Anterior cingulate cortex (tissue), 58 donors: ENCODE measurements at places on chromosomes 6 and 20.
A peak's percentile ranks its signal among the peaks of the same experiment; 100 is the strongest.

- DNase-seq, result no peak
Measured at GRCh38 chr6:44227148-44227793, 3.9 kb downstream of the SLC29A1 start.

DNA sequence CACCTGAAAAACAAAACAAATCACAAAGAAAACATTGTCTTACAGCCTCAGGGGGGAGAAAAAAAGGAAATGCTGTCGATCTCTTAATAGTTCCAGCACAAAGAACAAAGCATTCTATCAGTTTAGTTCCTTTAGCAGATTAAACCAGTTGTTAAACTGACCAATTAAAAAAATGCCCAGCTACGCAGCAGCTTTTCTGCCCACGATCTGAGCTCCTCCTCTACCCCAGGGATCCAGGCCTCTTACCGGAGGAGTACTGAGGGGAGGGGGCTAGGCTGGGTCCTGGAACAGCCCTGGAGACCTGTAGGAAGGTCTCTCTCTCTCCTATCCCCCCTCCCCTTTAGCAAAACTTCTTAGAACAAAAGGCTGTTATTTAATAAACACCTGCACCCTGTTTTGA lies 13.4 kb downstream of the PTK7 start:
- no peak for DNase-seq

- no peak for DNase-seq
Measured at GRCh38 chr6:151900256-151900655, 92.8 kb downstream of the ESR1 start.

GRCh38 chr6:31407699-31408098 lies 4.3 kb downstream of the MICA start:
- DNase-seq, result no peak

- no peak for DNase-seq
Measured at GRCh38 chr6:30766461-30767157, 22.3 kb upstream of the IER3 start.

- no peak for DNase-seq
Measured at GRCh38 chr20:6715401-6715941, 52.0 kb upstream of the BMP2 start.

- no peak for DNase-seq
Measured at GRCh38 chr6:23445157-23445710, 680.8 kb upstream of the NRSN1 start.

DNA sequence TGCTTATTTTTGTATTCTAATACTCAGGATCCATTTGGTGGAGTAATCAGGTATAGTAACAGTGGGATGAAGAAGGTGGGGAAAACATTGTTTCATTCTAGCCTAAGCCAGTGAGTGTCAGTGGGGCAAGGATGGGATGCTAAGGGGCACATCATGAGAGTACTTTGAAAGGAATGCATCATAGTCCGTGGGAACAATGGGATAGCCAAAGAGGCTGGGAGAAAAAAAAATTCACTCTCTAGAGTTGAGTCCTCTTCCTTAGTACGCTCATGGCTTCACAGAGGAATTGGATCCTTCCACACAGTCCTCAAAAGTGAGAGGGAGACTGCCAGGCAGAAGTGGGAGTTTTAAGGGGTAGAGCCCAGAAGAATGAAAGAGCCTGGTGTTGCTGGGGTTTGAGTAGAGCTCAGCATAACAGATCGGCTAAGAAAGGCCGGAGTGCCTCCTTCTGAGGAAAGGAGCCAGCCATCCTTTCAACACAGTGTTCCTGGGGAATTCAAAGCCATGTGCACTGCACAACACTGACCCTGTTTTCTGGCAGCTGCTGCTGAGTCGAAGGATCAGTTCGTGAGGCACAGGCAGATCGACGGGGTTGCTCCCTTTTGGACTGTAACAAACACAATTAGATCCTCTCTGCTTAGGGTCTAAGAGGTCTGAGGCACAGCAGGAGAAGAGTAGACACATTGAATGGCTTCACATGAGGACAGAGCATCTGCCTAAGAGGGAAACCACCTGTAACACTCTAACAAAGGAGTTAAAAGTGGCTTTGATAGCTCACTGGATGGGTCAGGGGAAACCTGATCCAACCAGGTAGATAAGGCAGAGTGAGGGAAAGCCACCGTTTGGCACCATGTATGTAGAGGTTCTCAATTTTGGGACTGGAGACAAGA lies 61.2 kb downstream of the ELOVL5 start:
- peak; percentile 48 for DNase-seq

DNA sequence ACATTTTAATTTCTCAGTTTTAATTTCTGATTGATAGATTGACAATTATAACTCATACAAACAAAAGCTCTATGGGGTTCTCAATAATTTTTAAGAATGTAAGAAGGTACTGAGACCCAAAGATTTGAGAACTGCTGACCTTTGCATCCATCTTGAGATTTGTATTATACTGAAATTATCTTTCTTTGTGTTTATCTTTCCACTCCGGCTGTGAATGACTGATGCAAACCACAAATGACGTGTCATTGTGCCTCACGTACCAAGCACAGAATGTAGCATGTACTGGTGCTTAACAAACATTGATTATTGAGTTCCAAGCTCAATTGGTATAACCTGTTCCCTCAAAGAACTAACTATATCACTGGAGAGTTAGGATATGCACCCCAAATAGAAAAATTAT lies 152.1 kb upstream of the SMLR1 start:
- DNase-seq, result no peak
